ENCODE measurements at places on chromosomes 2 and 18.

DNA sequence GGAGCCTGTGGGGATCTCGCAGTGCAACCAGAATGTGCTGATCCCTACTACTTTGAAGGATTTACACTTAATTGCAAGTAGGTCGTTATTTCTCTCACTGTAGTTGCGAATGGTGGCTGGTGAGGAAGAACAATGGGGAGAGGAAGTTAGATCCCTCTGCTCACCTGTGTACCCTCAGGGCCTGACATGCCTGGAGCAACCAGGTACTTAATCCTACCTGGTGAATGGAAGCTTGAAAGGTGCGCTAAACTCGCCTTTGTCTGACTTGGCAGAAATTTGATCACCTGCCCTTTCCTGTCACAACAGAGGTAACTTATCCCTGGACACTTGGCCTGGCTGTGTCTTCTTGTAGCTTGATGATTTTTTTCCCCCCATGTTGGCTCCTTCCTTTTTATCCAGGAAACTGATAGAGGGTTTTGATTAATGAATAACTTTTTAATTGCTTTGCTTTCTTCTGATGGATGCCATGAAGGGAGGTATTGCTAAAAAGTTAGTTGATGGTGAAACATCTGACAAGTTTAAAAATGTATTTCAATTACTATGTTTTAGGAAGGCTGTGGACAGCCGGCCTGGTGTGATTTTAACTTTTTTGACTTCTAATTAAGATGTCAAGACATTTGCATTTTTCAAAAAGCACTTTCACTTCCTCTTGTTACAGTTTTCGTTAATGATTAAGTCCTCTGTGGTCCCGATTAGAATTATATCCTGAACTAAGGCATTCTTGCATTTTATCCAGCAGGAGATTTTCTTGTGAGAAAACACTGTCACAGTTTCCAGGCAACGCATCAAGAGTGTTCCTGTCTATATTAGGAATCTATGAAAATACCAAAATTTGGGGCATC, 9.2 kb downstream of the SGPP2 start:
- no peak for DNase-seq

- DNase-seq: no peak
Observed at GRCh38 chr2:192315543-192315942, 120.8 kb upstream of the TMEFF2 start.

DNA sequence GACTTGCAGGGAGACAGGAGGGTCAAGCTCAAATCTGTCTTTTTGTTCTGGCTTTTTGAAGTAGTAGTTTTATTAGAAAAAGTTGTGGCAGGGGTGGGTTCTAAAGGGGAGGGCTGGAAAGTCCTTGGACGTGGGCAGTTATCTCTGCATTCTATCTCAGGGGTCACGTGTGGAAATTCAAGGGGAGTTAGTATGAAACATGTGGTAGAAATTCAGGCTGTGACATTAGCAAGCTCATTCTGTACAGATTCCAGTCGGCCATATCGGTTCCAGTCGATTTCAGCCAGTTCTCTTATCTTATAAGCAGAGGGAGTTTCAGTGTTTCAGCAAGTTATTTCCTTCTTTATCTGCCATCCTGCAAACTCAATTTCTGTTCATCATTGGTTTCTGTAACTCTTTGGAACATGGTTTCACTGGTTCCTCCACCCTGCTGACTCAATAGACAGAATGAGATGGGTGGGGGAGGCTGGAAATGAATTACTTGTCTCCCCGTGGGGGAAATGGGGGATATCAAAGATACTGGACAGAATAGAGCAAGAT, 53.0 kb downstream of the RAB27B start:
- no peak for DNase-seq

GRCh38 chr2:176118601-176119339, 2.2 kb downstream of the HOXD10 start:
- DNase-seq: no peak

DNA sequence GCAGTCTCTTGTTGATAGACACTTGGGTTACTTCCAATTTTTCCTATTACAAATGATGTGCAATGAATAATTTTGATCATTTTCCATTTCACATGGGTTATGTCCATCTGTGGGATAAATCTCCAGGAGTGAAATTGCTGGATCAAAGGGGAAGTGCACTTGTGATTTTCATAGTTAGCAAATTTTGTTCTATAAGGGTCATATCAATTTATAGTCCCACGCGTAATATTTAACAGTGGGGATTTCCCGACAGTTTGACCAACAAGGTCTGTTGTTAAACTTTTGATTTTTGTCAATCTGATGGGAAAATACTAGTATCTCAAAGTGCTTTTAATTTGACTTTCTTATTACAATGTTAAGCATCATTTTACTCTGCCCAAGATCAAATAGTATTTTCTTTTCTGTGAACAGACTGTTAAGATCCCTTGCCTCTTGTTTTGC, 8.3 kb downstream of the IL1B start:
- no peak for DNase-seq

DNA sequence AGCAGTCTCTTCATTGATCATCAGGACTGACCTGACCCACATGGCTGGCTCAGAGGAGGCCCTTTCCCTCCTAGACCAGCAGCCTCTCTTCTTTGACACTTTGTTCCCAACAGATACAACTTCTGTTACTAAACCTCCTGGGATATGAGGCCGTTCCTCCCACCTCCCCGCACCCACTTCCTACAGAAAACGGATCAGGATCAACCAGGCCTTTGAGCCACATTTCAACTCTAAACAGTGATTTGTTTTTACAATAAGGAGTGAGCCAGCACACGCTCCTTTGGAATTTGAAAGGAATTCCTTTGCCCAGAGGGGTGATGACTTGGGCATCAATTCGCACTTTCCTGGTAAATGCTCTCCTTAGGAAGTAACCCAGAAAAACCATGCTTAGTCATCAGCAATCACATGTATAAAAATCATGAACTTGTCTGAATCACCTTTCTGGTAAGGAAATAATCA, 180.4 kb downstream of the FAM124B start:
- DNase-seq: no peak

- DNase-seq: no peak
Observed at GRCh38 chr2:207088839-207089238, 76.9 kb downstream of the KLF7 start.

DNA sequence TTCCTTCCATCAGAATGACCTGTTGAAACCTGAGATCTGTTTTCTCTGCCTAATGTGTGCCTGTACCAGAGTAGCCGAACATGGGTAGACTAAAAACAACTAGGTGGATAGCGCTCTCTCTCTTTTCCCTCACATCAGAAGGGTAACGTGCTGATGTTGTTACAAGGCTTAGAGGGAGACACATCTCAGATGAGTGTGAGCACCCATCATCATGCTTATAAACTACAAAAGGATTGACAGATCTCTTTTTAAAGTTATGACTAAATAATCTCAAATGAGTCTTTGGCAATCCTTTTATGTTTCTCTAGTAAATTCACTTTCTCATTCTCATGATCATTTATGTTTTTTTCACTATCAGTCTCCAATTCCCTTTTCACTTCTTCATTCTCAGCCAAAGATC, 75.5 kb upstream of the CCDC141 start:
- DNase-seq: no peak

- DNase-seq: no peak
Observed at GRCh38 chr2:37786191-37786698, 114.8 kb upstream of the CDC42EP3 start.

DNA sequence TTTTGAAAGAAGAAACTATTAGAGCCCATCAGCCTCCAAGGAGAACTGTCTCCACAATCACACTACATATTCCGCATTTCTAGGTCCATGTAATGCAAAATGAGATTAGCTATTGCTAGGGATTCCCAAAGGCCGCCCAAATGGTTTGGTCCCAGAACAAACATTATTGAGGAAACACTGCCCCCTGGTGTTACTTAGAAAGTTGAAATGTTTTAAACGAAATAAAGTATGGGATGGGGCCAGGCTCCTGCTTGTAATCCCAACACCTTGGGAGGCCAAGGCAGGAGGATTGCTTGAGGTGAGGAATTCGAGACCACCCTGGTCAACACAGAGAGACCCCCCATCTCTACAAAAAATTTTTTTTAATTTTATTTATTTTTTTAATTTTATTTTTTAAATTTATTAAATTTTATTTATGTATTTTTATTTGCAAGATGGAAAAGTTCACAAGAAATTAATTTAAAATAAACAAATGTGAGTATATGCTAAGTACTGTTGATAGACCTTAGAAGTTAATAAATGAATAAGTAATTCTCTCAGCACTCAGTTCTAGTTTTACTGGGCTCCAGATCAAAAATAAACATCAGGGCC, 5.5 kb downstream of the NHEJ1 start:
- DNase-seq: no peak

GRCh38 chr2:215391531-215391930, 44.3 kb downstream of the FN1 start:
- no peak for DNase-seq

- no peak for DNase-seq
Observed at GRCh38 chr2:123438251-123438650, 586.8 kb upstream of the CNTNAP5 start.

GRCh38 chr2:234839285-234839684, 112.5 kb upstream of the SH3BP4 start:
- DNase-seq: no peak

- no peak for DNase-seq
Observed at GRCh38 chr2:197184959-197185586, 125.5 kb downstream of the ANKRD44 start.

- no peak for DNase-seq
Observed at GRCh38 chr2:17713291-17713690, 40.3 kb downstream of the SMC6 start.

- DNase-seq: no peak
Observed at GRCh38 chr2:142188562-142188961, 57.7 kb upstream of the LRP1B start.

DNA sequence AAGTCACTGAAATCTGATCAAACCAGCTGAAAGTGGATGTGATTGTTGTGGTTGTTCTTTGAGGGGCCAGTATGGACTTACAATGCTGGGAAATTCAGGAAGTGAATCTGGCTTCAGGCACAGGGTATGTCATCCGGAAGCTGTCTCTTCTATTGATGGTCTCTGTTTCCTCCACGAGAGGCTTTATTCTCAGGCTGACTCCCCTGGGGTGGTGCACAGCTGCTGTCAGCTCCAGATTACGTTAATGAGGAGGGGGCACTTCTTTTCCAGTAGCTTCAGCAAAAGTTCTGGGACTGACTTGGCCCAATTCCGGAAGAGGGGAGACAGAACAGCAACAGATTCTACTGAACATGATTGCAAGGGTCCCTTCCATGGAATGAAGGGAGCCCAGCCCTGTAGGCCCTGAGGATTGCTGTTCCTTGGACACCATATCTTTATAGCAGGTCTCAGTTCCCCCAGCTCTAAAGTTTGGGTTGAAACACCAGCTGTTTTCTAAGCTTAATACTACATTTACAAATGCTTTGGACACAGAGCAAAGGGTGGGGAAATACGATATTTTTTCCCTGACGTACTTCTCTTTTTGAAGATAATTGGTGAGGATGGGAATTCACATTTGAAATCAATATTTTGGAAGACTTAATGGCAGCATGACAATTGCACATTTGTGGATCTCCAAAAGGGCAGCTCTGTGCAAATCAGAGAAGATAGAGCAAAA, 400.9 kb downstream of the TSN start:
- DNase-seq: no peak

DNA sequence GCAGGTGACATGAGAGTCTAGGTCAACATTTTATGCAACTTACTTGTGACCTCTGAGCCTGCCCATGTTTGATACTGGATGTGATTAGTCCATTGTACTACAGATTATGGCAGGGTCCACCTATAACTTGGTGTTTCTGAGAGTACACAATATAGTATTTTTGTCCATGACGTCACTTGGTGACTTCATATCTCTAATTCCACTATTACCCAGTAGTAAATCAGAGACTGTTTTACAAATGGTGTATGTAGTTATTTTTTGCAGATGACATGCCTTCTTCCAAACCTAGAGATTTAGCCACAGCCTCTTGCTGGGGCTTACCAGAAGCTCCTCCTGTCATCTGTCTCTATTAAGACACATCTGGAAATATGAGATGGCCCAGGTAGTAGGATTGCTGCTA, 24.6 kb upstream of the TMX3 start:
- DNase-seq: no peak

DNA sequence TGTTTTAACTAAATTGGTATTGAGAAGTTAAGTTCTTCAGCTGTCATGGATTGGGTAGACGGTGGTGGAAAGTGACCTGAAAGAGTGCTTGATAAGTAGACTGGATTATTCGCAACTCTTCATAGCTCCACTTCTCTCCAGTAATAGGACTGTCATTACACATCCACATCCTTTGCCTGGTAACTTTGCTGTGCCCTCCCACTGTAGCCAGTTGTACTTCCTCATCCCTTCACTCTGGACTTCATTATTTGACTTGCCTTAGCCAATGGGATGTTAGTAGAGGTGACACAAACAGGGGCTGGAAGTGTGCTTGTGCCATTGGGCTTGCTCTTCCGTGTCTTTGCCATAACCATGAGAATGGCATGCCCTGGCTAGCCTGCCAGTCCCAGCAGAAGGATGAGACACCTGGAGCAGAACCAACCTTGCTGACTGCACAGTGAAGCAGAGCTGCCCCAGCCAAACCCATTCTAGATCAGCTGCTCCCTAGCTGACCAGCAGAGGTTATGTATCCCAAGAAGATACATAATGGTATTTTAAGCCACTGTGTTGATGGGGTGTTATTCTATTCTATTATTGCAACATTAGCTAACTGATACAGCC, 16.9 kb downstream of the QPCT start:
- no peak for DNase-seq

- no peak for DNase-seq
Observed at GRCh38 chr2:101362777-101363176, 24.5 kb downstream of the CREG2 start.
